ENCODE measurements at places on chromosomes 1 and 21.

- DNase-seq, result no peak
Measured at GRCh38 chr1:35111106-35111505, 31.9 kb downstream of the ZMYM1 start.

- no peak for DNase-seq
Measured at GRCh38 chr1:100584761-100585745, 47.1 kb downstream of the GPR88 start.

GRCh38 chr1:3671371-3672180 is 19.3 kb downstream of the TP73 start:
- DNase-seq, result no peak

DNA sequence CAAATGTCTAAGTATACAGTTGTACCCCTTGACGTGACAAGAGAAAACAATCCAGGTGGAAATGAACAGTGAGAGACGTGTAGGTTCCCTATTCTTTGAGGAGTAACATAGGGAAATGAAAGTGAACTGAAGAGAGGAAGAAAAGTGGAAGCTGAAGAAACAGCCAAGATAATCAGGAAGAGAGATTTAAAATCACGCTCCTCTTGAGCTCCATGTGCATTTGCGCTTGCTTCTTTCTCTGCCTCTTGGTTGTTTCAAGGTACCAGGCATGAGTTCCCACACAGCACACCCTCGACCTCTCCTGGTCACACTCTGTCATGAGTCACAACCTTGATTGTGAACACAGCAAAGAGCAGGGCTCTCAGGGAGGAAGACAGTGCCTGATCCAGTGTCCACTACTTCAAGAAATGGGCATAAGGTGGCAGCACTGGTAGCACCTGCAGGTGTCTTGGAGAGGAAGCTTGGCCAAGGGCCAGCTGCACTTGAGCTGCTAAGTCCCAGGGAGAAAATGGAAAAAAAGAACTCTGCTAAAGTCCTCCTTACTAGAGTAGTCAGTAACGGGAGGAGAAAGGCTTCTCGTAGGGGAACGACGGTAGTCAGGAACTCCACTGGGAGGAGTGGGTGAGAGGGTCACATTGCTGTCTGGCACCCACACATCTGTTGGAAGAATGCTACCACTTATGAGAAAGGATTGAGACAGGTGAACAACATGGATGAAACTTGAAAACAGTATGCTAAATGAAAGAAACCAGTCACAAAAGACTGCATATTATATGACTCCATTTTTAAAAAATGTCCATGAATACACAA is 18.3 kb upstream of the ARID1A start:
- no peak for DNase-seq

- DNase-seq, result no peak
Measured at GRCh38 chr1:225155555-225155954, 226.1 kb downstream of the DNAH14 start.
